ENCODE measurements at places on chromosomes 2 and 18.

DNA sequence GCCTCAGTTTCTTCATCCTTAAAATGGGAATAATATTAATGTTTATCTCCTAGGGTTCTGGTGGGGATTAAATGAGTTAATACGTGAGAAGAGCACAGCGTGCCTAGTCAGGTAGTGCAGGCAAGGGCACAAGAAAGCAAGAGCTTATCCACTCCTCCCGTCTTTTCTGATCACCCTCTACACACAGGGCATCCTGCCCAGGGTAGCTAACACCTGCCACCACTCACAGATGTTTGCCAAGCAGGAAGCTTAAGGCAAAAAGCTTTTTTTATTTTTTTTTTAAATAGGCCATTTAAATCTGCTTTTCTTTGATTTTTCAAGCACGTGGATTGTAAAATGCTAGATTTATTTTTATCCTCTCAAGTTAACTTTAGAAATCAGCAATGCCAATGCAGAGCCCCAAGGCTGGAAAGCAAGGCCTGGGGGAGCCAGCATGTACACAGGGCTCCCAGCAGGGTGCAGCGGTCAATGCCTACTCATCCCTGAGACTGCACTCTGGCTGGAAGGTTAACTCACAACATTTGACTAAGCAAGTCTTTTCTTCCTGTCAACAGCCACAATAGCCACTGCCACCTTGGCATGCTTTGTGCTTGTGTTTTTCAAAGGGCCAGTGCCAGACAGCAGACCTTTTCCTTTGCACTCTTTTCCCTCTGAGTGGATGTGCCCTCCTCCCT, 86.5 kb upstream of the ACAA2 start:
- DNase-seq = peak; percentile 53

GRCh38 chr2:108936866-108937265, 52.2 kb downstream of the EDAR start:
- no peak for DNase-seq

- no peak for DNase-seq
Measured at GRCh38 chr2:190504912-190505311, 29.6 kb downstream of the NEMP2 start.

DNA sequence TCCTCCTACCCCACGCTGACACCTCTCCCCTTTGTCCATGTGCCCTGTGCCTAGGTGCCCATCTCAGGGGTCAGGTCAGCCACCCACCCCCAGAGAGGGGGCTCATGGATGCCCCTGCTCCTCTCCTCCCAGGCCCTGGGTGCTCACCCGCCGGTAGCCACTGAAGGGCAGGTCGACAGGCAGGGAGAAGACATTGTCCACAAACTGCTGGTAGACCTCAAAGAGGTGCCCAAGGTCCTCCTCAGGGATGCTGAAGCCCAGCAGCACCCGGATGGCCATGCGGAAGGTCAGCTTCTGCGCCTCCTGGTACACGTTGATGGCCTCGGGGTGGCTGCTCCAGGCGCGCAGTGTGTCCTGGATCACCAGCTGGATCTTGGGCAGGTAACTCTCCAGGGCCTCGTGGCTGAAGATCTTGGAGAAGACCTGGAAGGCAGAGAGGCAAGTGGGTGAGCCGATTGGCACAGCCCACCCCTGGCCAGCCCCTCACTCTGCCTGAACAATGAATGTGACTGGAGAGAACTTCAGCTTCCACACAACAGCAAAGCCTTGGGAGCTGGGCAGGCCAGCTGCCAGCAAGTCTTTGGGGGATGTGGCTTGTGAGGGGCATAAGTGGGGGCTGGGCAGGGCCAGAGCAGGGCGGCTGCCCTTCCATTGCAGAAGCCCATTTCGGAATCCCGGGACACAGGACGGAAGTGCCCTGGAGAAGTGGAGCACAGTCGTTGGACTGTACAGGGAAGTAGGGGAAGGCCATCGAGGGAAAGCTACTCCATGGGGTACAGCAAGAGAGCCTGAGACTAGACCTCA, 12.5 kb downstream of the CYP26B1 start:
- no peak for DNase-seq

DNA sequence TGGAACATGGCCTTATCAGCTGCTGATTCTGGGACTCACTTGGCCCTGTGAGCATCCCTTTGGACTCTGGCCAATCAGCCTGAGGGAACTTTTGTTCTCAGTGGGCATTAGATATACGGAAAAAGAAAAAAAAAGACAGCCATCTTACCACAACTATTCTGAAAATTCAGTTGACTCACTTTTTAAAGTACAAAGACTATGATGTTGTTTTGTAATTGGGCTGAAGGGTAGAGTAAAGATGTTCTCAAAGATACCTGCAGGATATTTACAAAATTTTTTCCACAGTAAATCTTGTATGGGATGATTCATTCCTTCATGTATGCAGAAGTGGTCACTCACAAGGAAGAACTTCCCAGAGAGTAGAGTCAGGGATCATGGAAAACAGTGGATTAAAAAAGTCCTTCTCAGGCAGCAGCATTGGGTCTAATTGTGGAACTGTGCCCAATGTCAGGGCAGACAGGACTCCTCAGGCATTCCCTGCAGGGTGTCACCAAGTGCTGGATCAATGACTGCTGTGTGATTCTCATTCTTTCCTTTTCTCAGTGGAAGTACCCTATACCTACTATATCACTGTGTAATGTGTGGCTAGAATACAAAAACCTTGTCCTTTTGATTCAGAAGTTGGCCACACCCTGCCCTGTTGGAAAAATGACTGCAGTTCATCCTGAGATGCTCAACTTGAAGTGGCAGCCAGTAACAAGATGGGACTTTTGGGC, 35.4 kb downstream of the SULT1C4 start:
- no peak for DNase-seq

DNA sequence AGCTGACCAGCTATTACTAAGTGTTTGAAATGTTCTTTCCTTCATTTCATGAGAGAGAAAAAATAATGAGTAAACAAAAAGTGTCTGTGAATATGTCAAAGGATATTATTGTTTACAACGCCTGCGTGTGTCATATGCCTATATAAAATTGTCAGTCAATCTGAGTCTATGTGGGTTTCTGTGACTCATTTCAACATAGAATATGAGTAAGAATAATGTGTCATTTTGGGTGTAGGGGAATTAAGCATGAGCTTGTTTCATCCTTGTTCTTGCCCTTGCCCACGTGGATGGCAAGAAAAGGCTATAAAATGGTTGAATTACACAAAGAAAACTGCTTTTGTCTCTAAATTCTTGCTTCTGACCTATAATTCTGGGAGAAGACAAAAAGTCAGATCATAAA, 466.0 kb downstream of the PTH2R start:
- no peak for DNase-seq

DNA sequence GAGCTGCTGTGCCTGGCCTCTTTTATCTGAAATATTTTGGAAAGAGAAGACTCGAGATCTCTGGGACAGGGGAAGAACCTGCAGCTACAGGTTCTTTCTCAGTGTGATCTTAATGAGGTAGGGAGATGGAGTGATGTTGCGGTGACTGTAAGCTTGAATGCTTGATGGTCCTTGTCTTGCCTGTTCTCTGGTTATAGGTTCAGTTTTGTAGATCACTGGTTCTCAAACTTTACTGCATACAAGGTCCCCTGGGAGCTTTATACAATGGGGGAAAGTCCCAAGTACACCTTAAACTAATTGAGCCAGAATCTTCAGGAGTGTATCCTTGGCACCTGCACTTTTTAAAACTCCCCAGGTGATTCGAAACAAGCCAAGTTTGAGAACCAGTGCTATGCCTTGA, 136.7 kb upstream of the CXCR4 start:
- no peak for DNase-seq

GRCh38 chr18:46672062-46672970, 15.3 kb upstream of the LOXHD1 start:
- no peak for DNase-seq
